GM12892 (cell line): ENCODE measurements at places on chromosomes 7 and 10.

GRCh38 chr7:18788026-18788425 is 292.5 kb downstream of the HDAC9 start:
- no peak for DNase-seq

DNA sequence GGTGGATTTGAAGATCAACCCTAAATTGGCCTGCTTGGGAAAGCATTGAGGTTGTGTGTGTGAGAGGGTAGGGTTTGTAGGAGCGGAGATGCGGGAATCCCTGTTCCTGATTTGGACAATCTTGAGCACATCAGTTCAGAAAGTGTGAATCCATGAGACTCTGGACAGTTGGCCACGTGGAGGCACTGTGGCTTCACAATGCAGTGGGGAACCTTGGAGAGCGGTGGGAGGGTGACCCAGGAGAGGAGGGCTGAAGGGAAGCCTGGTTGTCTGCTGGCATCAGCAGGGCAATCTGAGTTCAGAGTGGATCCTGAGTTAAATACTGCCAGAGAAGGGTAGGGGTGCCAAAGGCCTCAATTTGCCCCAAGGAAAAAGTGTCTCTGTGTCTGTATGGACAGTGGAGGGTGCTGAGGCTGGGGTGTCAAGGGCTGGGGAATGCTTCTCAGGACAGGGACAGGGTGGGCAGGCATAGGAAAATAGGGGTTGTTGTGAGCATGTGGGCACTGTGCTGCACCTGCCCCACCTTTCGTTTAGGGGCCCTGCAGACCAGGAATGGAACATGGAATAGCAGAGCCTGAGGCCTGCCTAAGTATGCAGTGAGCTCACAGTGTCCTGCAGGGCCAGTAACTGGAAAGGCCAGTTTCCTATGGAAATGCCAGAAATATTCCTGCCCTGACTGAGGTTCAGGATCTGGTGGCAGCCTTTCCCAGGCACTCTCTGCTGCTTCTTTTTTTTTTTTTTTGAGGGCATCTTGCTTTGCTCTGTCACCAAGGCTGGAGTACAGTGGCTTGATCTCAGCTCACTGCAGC is 162.9 kb upstream of the PRSS58 start:
- DNase-seq = no peak

GRCh38 chr7:30231271-30231670 is 53.1 kb upstream of the ZNRF2 start:
- DNase-seq = no peak

GRCh38 chr10:116155191-116155590 is 117.8 kb downstream of the GFRA1 start:
- no peak for DNase-seq

DNA sequence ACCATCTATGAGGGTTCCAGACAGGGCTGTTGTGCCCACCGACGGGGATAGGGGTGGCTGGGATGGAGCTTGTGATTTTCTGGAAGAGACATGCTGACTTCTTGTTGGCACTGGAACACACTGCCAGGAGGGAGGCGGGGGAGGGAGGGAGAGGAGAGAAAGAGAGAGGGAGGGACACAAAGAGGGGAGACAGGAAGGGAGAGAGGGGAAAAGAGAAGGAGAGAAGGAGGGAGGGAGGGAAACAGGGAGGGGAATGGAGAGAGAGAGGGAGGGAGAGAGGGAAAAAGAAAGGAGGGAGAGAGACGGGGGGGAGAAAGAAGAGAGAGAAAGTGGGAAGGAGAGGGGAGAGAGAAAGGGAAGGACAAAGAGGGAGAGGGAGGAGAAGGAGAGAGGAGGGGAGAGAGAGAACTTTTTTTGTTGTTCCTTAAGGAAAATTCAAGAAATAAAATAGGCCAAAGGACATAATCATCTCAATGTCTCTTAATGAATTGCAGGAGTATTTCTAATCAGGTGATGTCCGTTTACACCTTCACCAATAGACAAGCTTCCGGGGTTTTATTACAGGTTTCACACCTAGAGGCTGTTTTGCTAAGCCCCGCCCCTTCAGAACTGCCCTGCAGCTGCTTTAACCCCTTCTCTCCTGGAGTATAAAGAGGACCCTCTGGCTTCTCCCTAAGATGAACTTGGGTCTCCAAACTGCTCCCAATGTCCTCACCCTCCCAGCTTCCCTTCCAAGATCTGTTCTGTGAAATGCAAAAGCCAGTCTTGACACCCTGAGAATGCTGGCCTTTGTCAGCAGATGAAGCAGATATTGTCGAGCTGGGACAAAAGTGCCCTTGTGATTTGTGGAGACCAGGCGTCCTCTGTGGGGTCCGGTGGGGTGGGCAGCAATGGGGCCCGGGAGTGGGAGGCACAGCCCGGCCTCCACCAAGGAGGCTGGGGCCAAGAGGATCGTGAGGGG is 82.0 kb upstream of the GTF2IRD1 start:
- no peak for DNase-seq

- DNase-seq = no peak
These were observed 3.4 kb downstream of the HOXA9 start for GRCh38 chr7:27161721-27162560.

GRCh38 chr7:116027786-116028185 is 2.8 kb downstream of the TFEC start:
- no peak for DNase-seq

- no peak for DNase-seq
These were observed 81.9 kb upstream of the INSIG1 start for GRCh38 chr7:155215576-155216325.

GRCh38 chr7:28678431-28678965 is 266.2 kb downstream of the CREB5 start:
- no peak for DNase-seq

GRCh38 chr10:1972406-1972805 is 235.1 kb upstream of the ADARB2 start:
- no peak for DNase-seq

DNA sequence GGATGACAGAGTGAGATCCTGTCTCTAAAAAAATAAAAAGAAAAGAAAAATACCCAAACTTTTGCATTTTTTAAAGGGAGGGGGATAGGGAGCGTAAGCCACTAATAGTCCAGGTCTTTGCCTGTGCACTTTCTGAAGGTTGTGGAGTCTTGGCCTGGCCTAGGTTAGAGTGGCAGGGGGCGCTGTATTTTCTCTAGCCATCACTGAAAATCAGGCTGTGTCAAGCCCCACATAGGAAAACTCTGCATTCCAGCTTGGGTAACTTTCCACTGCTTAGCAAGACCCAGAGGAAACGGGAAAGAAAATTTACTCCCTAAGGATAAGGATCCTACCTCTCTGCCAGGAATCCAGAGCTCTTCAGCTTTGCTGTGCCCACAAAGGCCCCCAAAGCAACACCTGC is 10.5 kb upstream of the PAX4 start:
- no peak for DNase-seq

- no peak for DNase-seq
These were observed 58.0 kb upstream of the IL6 start for GRCh38 chr7:22668971-22669401.

DNA sequence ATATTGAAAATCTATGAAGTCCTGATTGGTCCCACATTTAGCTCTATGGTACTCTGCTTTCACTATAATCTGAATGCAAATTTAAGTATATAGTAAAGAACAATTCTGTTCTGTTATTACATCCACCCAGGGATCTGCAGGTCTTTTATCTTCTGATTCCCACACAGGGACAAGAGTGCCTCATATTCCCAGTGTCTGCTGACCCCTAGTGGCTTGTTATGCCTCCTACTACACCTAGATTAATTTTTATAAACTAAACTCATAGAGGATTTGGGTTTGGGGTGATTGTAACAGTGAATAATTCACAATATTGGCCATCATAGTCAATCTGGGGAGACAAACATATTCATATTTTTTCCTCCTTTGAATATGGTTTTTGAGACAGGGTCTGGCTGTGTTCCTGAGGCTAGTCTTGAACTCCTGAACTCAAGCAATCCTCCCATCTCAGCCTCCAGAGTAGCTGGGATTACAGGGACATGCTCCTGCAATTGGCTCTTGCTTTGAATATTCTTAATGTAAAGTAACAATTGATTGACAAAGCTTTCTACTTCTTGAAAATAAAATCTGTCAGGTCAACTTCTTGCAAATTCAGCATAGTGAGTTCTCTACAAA is 282.1 kb downstream of the KCND2 start:
- DNase-seq = no peak

- no peak for DNase-seq
These were observed 72.9 kb upstream of the TMEM248 start for GRCh38 chr7:66847879-66848790.

DNA sequence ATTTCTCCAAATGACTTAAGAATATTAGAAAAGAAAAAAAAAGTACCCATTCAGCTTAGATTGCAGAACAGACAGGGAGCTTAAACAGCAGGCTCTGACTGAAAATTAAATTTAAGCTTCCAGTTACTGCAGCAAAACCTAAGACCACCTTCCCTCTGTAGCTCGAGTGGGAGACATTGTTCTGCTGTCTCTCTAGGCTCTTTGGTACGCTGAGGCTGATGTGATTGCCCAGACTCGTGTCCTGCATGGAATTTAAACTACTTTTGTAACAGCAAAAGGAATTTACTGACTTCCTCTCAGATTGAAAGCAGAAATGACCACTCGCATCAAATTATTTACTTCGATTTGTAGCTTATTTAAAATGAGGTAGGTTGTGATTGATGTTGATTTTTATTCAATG is 124.6 kb downstream of the LRRTM3 start:
- no peak for DNase-seq

DNA sequence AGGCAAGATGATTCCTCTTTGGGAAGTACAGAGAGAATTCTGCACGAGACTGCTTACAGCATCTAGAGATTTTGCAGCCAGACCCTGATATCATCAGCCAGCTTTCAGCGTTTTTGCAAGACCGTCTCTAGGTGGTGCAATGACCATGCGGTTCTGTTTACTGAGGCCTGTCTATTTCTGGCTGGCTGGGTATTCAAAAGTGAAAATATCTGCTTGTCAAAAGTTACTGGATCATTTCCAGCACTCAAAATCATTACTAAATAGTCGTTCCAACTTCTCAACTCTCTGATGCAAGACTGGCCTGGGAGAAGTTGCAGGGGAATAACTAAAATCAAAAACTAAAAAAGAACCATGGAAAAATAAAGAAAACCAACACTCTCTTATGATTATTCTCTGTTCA is 240.1 kb downstream of the ELMO1 start:
- DNase-seq = no peak

GRCh38 chr10:127550861-127551260 is 1.8 kb downstream of the NPS start:
- DNase-seq = no peak

GRCh38 chr10:99850021-99850766 is 67.8 kb downstream of the ABCC2 start:
- no peak for DNase-seq

- DNase-seq = peak; percentile 20
These were observed 141.1 kb downstream of the CDK14 start for GRCh38 chr7:90736968-90737939.

DNA sequence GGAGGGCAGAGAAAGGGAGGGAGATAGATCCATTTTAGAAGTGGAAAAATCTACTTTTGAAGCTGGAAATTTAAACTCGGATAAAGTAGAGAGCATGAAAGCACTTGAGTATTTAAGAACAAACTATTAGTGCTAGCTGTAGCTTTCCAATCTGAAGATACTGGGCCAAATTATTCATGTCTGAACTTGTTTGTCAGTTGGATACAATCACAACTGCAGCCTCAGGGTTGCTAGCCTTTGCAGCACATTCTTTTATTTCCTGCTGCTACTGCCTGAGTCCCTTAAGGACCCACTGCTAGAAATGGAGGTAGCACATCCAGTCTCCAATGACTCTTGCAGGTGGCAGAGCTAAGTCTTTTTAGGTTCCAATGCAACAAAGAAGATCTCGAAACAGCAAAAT is 8.3 kb upstream of the SLC25A13 start:
- DNase-seq = no peak

DNA sequence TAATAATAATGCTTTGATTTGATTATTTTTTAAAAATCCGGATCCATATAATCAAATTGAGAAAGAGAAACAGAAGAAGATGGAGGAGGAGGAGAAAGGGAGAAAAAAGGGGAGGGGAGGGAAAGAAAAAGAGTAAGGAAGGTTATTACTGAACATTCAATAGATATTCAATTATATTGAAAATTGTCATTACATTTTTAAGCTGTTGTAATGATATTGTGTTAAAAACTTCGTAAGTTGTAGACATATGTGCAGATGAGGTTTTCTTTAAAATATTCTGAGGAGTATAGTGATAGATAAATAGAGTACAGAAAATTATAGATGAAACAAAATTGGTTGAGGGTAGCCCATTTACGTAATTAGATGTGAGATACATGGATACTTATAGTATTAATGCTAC is 933.0 kb upstream of the PHF14 start:
- no peak for DNase-seq

DNA sequence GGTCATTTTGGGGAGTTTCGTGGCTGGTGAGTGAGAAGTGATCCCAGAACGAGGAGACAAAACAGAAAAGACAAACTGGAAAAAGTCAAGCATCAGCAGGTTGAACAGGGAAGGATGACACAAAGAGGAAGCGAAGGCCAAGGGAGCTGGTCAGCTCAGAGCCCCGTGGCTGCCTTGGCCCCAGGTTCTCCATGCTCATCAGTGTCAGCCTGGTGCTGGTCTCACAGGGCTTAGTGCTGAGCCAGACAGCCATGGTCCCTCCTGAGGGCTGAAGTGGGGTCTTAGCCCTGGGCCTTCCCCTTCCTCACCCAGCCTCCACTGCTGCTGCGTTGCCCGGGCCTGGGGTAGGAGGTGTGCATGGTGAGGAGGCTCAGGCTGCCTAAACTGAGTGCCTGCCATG is 183.6 kb downstream of the PFKFB3 start:
- no peak for DNase-seq

DNA sequence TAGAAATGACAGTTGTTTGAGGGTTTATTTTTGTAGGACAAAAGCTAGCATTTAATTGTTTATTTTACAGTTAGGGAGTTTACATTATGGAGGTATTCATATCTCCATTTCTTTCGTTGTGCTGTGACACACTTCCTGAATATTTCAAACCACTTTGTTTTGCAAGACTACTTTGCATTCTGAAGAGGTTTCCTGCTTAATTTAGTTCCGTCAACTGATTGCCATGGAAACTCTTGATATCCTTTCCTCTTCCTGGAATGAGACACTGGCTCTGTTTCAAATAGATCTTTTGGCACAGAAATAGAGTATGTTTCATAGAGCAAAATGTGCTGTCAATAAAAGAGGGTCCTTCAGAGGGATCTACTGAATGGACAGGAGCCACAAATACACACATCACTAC is 159.5 kb upstream of the AGR3 start:
- no peak for DNase-seq

DNA sequence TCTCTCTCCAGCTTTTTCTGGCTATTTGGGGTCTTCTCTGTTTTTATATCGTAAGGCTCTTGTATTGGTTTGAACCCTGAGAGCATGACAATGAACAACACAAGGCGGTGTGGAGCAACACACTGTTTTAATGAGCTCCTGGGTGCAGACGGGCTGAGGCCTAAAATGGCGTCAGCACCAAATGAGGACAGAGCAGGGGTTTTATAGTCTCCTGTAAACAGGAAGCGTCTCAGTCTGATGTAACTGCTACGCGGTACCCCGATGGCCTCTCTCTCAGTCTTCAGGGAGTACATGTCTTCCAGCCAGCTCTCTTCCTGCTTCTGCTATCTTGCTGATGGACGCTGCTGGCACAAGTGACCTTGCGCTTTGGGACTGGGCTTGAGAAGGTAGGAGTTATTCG is 95.9 kb upstream of the CCDC71L start:
- DNase-seq = no peak
